ENCODE measurements at places on chromosomes 13 and 19.

- H3K27ac ChIP-seq: no peak overlapping the region
- H3K4me1 ChIP-seq: no peaks in the 10 kb centered on the region
- no peaks in the 10 kb centered on the region for H3K27me3 ChIP-seq
- no peak overlapping the region for H3K4me3 ChIP-seq
Observed at GRCh38 chr19:30669329-30670010, 297.3 kb downstream of the ZNF536 start.

DNA sequence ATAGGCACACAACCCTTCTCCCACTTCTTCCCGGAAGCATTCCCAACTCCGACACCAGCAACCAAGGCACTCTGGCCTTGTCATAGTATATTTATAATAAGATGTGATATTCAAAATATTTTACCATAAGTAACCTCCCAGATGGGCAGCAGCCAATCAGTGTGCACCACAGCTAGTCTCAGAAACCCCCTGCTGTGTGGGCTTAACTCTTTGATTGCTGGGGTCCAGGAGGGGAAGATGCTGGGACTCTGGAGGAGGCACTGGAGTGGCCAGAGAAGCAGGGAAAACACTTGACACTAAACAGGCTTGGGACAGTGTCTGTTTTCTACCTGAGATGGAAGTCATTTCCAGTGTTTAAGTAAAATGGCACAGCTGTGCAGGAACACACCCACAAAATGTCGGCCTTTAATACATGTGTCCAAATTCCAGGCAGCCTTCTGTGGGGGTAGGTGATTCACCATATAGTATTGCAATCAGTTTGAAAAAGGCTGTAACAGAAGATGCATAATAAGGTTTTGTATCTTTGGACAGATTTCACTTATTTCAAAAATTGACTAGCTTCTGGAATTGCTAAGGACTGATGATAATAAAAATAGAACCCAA is 100.7 kb downstream of the MBNL2 start:
- H3K27me3 ChIP-seq: no peaks in the 10 kb centered on the region
- H3K4me3 ChIP-seq: no peak overlapping the region
- peaks cover 2% of the 10 kb centered on the region for H3K4me1 ChIP-seq
- H3K36me3 ChIP-seq: no peaks in the 10 kb centered on the region
- no peak overlapping the region for H3K27ac ChIP-seq

- H3K4me1 ChIP-seq: peaks cover 10% of the 10 kb centered on the region
- DNase-seq: no peak
- no peaks in the 10 kb centered on the region for H3K27me3 ChIP-seq
- H3K27ac ChIP-seq: peak overlapping the region; percentile 53
- peaks cover 39% of the 10 kb centered on the region for H3K36me3 ChIP-seq
Observed at GRCh38 chr13:111270126-111270525, 50.3 kb upstream of the TEX29 start.

- no peak overlapping the region for H3K4me3 ChIP-seq
- H3K36me3 ChIP-seq: no peaks in the 10 kb centered on the region
- H3K27me3 ChIP-seq: peaks cover 2% of the 10 kb centered on the region
- H3K27ac ChIP-seq: no peak overlapping the region
Observed at GRCh38 chr19:35107545-35107944, 8.1 kb upstream of the FXYD3 start.

- H3K4me3 ChIP-seq: no peak overlapping the region
- no peak for DNase-seq
- peak overlapping the region; percentile 26 for H3K27ac ChIP-seq
- no peaks in the 10 kb centered on the region for H3K27me3 ChIP-seq
Observed at GRCh38 chr13:113599391-113599790, 14.8 kb downstream of the TFDP1 start.

- H3K4me3 ChIP-seq: no peak overlapping the region
- no peaks in the 10 kb centered on the region for H3K27me3 ChIP-seq
- no peaks in the 10 kb centered on the region for H3K36me3 ChIP-seq
- no peak overlapping the region for H3K27ac ChIP-seq
- DNase-seq: no peak
Observed at GRCh38 chr13:59112221-59112718, 1051.5 kb downstream of the DIAPH3 start.

DNA sequence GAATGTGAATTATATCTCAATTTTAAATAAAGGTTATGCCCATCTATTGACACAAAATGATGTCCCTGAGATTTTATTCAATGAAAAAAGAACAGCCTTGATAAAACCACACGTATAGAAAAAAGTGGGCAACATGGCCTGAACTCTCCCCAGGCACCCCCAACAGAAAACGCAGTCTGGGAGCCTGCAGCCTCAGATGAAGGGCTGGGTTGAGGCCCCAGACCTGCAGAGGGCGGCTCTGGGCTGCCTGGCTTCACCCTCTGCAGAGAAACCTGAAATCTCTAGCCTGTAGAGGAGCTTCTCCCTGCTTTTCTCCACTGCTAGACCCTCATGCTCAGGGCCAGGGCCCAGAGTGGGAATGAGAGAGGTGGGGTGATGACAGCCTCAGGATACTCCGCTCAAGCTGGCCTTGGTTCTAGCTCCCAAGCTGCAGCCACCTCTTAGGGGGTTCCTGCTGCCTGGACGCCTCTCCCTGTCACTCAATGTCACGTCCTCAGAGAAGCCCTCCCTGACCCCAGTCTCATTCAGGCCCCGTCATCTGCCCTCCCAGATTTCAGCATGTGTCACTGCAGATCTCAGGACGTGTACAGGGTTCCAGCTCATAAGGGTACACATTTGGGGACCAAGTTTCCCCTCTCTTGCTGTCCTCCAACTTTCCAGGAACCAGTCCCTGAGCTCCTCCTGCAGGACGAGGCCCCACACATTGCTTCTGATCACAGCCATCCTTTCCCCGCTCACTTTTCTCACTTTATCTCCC is 1.8 kb downstream of the MBD3 start:
- peaks cover 20% of the 10 kb centered on the region for H3K36me3 ChIP-seq
- peak overlapping the region; percentile 91 for H3K27ac ChIP-seq
- peak; percentile 37 for DNase-seq
- H3K27me3 ChIP-seq: no peaks in the 10 kb centered on the region

- H3K27ac ChIP-seq: peak overlapping the region; percentile 89
- peak overlapping the region; percentile 95 for H3K4me3 ChIP-seq
- H3K36me3 ChIP-seq: peaks cover 34% of the 10 kb centered on the region
- no peaks in the 10 kb centered on the region for H3K27me3 ChIP-seq
- peaks cover 28% of the 10 kb centered on the region for H3K4me1 ChIP-seq
Observed at GRCh38 chr19:17406046-17406886, 836 bp upstream of the BST2 start.

DNA sequence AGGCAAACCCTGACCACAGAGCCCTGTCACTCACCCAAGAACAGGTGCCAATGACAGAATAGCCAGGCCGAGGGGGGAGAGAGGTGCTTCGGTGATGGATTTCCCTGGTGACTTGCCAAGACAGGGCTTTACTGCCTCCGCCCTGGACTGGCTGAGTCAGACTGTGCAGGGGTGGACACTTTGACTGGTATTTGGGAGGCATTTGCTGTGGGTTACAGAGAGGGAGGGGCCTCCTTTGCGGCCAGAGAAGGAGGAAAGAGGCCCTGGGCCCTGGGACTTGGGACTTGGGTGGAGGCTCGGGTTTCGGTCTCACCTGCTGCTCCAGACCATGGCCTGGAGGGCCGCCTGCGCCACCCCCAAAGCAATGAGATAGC is 4.6 kb upstream of the EPS8L1 start:
- H3K4me1 ChIP-seq: peaks cover 9% of the 10 kb centered on the region
- no peaks in the 10 kb centered on the region for H3K36me3 ChIP-seq
- peaks cover 48% of the 10 kb centered on the region for H3K27me3 ChIP-seq
- DNase-seq: no peak
- no peak overlapping the region for H3K27ac ChIP-seq

DNA sequence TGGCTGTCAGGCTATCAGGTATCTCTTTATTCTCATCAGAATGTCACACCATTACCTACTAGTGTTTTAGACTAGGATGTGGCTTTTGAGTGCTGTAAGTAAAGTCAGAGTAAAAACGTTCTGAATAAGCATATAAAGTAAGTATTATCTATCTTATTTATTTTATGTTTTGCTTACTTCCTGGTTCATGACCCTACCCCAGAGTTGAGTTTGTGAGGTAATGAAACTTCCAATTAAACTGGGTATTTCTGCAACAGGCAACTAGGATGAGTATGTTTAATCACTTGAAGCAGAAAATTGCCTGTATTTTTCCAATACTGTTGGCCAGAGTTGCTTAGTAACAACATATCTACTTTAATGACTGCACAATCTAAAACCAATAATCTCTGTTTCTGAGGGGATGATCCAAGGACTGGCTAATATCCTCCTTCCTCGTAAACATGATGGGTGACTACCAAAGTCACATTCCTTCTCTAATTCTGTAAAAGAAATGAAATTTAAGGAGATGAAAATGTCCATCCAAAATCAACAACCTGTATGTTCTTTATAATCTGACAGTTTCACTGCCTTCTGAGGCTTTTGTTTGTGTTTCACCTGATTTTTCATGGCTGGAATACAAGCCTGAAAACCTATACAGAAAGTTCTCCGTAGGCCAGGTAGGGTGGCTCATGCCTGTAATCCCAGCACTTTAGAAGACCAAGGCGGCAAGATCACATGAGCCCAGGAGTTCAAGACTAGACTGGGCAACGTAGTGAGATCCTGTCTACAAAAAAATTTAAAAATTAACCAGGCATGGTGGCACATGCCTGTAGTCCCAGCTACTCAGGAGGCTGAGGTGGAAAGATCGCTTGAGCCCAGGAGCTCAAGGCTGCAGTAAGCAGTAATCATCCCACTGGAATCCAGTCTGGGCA is 83.1 kb downstream of the ABCC4 start:
- no peaks in the 10 kb centered on the region for H3K36me3 ChIP-seq
- H3K4me3 ChIP-seq: no peak overlapping the region
- no peaks in the 10 kb centered on the region for H3K4me1 ChIP-seq
- H3K27me3 ChIP-seq: no peaks in the 10 kb centered on the region
- no peak for DNase-seq

GRCh38 chr19:32309711-32310390 is 35.6 kb upstream of the ZNF507 start:
- H3K4me3 ChIP-seq: no peak overlapping the region
- H3K4me1 ChIP-seq: no peaks in the 10 kb centered on the region
- H3K27ac ChIP-seq: no peak overlapping the region
- DNase-seq: no peak
- no peaks in the 10 kb centered on the region for H3K36me3 ChIP-seq

DNA sequence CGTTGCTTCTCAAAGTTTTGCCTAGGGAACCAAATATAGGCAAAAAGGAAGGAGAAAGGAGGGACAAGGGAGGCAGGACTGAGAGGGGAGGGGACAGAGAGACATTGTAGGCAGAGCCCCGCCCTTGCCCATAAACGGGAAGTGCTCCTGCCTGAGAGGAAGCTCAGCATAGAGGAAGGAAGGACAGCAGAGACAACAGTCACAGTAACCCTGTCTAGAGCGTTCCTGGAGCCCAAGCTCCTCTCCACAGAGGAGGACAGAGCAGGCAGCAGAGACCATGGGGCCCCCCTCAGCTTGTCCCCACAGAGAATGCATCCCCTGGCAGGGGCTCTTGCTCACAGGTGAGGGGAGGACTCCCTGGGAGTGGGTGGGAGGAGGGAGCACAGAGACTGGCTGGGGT is at the start of gene CEACAM21:
CEACAM21 (plus strand) TSS at position 169 of the 400 bp plus-strand sequence; CDS start at position 278, 109 bp downstream.
- H3K4me1 ChIP-seq: peaks cover 23% of the 10 kb centered on the region
- H3K27ac ChIP-seq: peak within 1 kb of the TSS; percentile 86
- peak within 1 kb of the TSS; percentile 83 for H3K4me3 ChIP-seq
- no peaks in the 10 kb centered on the region for H3K27me3 ChIP-seq
- peaks cover 52% of the 10 kb centered on the region for H3K36me3 ChIP-seq
- peak; percentile 46 for DNase-seq

- no peaks in the 10 kb centered on the region for H3K4me1 ChIP-seq
- no peak overlapping the region for H3K4me3 ChIP-seq
- H3K36me3 ChIP-seq: no peaks in the 10 kb centered on the region
- H3K27ac ChIP-seq: no peak overlapping the region
Observed at GRCh38 chr13:33512880-33513554, 227.5 kb upstream of the STARD13 start.

- H3K27me3 ChIP-seq: peaks cover 13% of the 10 kb centered on the region
- H3K4me1 ChIP-seq: peaks cover 2% of the 10 kb centered on the region
- DNase-seq: no peak
- H3K36me3 ChIP-seq: no peaks in the 10 kb centered on the region
Observed at GRCh38 chr13:50762969-50763567, 80.4 kb downstream of the DLEU7 start.

DNA sequence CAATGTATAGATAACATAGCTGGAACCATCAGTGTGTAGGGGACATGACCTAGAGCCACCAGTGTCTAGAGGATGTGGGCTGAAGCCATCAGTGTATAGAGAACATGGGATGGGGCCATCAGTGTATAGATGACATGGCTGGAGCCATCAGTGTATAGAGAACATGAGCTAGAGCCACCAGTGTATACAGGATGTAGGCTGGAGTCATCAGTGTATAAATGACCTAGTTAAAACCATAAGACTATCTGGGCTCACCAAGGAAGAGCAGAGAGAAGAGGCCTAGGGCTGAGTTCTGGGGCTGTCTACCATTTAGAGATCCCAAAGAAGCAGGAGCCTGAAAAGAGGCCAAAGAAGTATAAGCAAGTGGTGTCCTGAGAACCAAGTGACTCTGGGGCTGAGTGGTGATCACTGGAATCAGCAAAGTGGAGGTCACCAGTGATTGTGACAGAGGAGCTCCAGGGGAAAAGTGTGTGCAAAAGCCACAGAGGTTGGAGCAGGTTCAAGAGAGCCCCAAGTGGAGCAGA is 41.0 kb downstream of the RFX2 start:
- H3K4me3 ChIP-seq: no peak overlapping the region
- peaks cover 6% of the 10 kb centered on the region for H3K27me3 ChIP-seq
- no peak for DNase-seq
- peak overlapping the region; percentile 72 for H3K27ac ChIP-seq
- H3K4me1 ChIP-seq: peaks cover 18% of the 10 kb centered on the region
- no peaks in the 10 kb centered on the region for H3K36me3 ChIP-seq

- no peak for DNase-seq
- no peaks in the 10 kb centered on the region for H3K36me3 ChIP-seq
- no peaks in the 10 kb centered on the region for H3K4me1 ChIP-seq
- H3K4me3 ChIP-seq: no peak overlapping the region
Observed at GRCh38 chr13:64248371-64249065, 2832.9 kb upstream of the PCDH20 start.

DNA sequence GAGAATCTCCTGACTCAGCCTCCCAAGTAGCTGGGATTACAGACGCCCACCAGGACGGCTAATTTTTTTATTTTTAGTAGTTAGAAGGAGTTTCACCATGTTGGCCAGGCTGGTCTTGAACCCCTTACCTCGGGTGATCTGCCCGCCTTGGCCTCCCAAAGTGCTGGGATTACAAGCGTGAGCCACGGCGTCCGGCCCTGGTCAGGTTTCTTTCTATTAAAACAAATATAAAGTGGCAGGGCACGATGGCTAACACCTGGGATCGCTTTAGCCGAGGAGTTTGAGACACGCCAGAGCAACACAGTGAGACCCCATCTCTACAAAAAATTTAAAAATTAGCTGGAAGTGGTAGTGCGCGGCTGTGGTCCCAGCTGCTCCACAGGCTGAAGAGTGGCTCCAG is 1.5 kb upstream of the MED25 start:
- no peak overlapping the region for H3K27ac ChIP-seq
- H3K36me3 ChIP-seq: peaks cover 9% of the 10 kb centered on the region
- H3K27me3 ChIP-seq: no peaks in the 10 kb centered on the region
- peaks cover 36% of the 10 kb centered on the region for H3K4me1 ChIP-seq

- no peak for DNase-seq
- no peak overlapping the region for H3K4me3 ChIP-seq
- no peak overlapping the region for H3K27ac ChIP-seq
- peaks cover 9% of the 10 kb centered on the region for H3K27me3 ChIP-seq
Observed at GRCh38 chr13:109899316-109899715, 112.9 kb upstream of the IRS2 start.

Data from T-helper 2 cell treated with Interferon-gamma antibody and Interleukin-4, amounts not matched to agents 5 μg/mL and 100 μg/mL, for 36 hours (primary cell).